Nephron progenitor cell (in vitro differentiated cells): ENCODE measurements at places on chromosomes 2 and 18.

DNA sequence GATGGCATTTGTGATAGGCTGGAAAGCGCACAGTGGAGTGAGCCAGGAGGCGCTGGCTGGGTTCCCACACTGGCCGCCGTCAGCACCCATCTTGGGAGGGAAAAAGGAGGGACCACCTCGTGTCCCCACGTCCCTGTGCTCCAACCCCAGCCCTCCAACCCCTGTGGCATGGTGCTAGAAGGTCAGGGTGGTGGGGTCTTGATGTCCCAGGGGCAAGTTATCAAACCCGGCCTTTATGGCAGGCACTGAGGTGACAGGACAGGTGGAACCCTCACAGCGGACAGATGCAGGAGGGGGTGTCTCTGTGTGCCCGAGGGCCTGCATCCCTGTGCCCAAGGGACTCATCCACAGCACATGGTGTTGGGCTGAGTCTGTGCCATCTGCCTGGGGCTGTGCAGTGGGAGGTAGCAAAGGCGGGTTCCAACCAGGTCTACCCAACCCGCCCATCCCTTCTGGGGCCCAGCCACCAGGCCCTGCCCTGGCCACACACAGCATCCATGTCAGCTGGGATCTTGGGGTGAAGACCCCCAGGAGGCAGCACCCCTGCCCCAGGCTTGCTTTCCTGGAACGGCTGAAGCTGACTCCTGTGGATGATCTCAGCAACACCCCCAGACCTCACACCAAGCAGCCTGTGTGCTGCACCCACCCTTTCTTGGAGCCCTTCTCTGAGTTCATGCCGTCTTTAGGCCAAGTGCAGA, 246.1 kb downstream of the NDUFA10 start:
- DNase-seq, result no peak

DNA sequence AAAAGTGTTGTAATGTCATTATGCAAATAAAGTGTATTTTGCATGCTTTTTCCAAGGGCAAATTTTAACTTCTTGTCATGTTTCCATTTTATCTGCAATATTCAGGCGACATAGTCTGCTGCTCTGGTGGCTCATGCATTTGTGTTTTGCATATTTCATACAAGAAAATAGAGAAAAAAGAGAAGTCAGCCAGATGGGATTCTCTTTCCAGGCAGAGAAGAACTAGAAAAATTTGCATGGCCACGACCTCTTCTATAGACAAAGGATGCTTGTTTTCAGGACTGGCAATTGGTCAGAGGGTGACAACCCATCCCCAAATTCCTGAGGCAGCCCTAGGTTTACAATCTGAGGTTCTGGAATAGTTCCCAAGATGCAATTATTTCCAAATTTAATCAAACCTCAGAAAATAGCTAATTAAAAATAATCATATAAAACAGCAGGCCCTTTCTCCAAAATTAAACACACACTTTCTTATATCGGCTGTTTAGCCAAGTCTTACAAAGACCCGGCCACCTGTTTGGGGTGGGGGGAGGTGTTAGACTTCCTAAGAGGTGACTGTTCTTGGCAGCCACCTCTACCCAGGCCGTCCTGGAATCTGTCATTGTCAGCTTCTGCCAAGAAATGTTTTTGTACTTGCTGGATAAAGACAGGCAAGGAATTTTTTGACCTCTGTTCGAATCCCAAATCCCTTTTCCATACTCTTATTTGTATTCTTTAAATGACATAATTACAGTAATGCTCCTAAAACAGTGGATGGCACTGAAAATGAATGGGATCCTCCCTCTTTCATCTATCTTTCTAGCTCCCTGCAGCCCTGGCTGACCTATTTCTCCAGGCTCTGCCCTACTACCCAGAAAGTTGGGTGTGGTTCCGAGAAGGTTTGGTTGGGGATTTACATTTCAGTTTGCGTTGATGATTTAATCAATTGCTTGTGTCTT, 20.8 kb upstream of the SOS1 start:
- no peak for DNase-seq

DNA sequence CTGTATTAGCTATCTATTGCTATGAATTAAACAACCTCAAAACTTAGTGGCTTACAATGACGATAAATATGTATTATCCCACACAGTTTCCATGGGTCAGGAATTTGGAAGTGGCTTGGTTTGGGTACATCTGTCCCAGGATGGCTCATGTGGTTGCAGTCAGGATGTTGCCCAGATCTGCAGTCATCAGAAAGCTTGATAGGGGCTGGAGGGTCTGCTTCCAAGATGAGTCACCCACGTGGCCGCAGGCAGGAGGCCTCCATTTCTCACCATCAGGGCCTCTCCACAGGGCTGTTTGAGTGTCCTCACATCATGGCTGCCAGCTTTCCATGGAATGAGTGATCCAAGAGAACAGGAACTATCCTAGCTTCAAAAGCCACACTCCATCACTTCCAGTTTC, 46.4 kb downstream of the CHRNA1 start:
- no peak for DNase-seq

DNA sequence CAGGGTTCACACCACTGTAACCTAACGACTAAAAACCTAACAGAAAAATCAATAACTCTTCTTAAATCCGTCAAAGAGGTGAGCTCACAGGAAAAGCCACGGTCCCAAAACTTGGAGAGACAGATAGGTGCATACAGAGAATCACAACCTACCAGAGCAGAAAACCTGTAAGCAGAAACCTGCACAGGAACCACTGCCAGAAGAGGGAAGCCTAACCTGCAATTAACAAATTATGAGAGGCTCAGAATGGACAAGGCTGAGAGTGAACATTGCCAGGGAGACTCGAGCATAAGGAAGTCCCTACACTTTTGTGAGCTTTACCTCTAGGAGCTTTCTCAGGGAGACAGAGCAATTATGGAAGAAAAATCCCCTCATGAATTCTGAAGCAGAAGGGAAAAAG, 156.2 kb upstream of the NETO1 start:
- no peak for DNase-seq

- DNase-seq, result peak; percentile 35
Measured at GRCh38 chr2:101205521-101206479, 46.9 kb upstream of the CNOT11 start.

DNA sequence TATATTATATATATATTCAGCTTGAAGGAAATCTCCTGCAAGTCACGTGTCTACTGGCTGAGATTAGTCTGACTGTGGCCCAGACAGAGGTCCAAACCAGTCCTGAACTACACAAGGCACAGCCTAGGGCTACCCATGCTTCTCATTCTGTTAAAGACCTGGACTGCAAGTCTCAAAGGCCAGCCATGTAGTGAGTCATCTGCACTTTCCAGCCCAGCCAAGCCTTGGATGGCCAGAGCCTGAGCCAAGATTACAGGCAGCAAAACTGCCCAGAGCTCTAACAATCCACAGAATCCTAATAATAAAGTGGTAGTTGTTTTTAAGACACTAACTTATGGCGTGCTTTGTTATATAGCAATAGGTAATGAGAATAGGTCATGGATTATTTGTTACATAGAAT, 259.6 kb downstream of the SS18 start:
- no peak for DNase-seq

- DNase-seq, result no peak
Measured at GRCh38 chr2:71992036-71992435, 155.6 kb downstream of the CYP26B1 start.

DNA sequence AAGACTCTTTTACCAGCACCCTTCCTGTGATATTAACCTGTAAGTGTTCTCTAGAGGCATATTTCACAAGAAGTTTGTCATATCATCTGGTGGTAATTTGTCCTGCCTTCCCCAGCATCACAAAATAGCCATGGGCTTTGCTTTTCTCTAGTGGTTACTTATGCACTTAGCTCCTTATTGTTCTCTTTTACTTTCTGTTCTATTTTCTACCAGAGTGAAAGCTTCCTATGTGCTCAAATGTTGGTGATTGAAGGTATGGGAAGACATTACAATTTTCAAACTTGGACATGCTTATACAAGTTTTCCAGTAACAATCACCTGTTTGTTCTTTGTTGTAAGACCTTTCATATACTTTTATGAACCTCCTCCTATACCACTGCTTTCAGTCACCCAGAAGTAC, 87.0 kb upstream of the KCNH7 start:
- DNase-seq, result no peak

DNA sequence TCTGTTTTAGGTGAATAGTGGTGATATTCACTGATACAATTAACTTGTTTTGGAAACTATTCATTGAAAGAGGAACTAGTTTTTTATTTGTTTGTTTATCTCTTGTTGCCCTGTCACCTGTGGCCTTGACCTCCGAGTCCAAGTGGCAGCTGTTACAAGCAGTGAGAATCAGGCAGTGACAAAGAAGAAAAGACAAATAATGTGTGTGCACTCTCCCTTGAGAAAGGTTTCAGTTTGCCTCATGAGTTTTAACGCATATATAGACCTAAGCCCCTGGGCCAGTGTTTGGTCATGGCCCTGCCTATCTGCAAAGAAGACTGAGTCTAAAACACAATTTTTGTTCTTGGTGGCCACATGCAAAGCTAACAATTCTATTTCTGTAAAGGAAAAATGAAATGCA, 15.3 kb downstream of the KYNU start:
- no peak for DNase-seq

DNA sequence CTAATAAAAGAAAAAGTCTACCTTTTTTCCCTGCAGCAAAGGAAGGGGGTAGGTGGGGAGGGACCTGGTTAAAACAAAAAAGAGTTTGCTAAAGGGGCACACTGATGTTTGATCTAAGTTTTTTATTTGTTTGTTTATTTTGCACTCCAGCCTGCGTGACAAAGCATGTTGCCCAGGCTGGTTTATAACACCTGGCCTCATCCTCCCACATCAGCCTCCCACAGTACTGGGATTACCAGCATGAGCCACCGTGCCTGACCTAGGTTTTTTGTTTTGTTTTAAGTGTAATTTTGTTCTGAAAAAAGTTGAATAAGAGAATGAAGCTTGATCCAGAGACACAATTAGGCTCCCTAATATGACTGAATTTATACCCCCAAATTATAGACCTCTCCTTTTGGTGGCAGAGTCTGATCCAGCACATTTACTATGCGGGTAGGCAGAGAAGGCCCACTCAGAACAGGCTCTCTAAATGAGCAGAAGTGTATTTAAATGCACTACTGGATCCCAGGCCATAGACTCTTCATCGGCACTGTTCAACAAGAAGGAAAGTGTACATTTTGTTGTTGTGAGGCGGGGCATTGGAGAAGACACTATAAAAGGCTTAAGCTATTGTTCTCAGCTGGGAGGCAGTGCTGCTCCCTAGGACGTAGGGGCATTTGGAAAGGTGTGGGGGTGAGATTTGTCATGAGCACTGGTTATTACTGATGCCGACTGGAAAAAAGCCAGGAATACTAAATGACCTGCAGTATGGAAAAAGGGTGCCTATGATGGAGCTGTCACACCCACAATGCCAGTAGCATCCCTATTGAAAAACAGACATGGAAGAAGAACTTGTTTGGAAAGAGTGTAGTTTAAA, 32.4 kb downstream of the MRPS9 start:
- no peak for DNase-seq

DNA sequence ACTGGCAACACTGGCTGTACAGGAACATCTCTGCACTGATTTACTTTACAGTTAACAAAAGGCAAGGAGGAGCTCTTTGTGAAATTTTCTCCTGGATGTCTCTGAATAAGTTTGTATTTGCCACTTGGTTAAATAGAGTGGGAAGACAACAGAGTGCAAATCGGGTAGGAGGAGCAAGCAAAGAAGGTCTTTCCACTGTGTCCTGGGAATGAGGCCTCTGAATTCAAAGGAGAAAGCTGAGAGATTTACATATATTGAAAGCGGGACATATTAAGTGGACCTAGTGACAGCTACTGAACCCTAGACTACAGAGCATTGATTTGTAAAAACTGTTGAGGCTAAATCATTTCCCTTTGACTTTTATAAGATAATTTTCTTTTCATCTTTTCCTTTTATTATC, 117.4 kb upstream of the CHRNA1 start:
- DNase-seq, result no peak

GRCh38 chr2:51290725-51291124, 258.8 kb upstream of the NRXN1 start:
- no peak for DNase-seq

DNA sequence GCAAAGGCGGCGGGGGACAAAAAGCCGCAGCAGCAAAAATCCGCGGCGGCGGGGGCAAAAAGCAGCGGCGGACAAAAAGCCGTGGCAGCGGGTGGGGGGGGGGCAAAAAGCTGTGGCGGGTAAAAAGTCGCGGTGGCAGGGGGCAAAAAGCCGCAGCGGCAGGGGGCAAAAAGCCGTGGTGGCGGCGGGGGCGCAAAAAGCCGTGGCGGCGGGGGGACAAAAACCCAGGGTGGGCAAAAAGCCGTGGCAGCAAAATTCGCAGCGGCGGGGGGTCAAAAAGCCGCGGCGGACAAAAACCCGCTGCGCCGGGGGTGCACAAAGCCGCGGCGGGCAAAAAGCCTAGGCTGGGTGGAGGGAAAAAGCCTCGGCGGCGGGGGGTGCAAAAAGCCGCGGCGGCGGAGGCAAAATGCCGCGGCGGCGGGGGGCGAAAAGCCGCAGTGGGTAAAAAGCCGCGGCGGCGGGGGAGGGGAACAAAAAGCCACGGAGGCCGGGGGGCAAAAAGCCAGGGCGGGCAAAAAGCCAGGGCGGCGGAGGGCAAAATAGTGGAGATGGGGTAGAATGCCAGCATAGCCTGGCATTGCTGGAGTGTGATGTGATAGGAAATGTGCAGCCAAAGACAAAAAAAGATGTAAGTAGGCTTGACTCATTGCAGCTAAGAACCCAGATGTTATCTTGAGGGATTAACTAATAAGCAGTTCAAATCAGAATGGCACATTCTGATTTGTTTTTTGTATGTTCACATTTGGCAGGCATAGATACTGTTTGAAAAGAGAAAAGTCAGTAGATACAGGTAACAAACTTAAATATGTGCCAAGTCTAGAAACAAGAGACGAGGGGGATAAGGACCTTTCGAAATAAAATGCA, 1076.3 kb downstream of the RPIA start:
- no peak for DNase-seq

- DNase-seq, result no peak
Measured at GRCh38 chr18:77071711-77072292, 60.8 kb downstream of the MBP start.

DNA sequence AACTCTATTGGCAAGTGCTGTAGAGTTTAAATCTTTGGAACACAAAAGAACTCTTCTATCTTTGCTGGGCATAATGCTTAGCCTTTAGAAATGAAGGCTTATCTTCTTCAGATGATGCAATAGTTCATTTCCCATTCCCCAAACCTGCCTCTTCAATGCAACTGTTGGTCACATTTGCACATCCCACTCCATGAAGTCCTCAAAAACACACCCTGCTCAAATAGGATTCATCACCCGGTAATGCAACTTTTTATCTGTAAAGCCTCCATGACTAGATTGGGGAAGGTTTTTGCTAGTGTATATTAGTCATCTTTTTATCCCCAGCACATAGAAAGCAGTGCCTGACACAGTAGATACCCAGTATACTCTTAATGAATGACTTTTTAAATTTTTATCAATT, 376.4 kb downstream of the RBM43 start:
- DNase-seq, result no peak

GRCh38 chr18:26745288-26746181, 120.0 kb downstream of the AQP4 start:
- DNase-seq, result no peak

DNA sequence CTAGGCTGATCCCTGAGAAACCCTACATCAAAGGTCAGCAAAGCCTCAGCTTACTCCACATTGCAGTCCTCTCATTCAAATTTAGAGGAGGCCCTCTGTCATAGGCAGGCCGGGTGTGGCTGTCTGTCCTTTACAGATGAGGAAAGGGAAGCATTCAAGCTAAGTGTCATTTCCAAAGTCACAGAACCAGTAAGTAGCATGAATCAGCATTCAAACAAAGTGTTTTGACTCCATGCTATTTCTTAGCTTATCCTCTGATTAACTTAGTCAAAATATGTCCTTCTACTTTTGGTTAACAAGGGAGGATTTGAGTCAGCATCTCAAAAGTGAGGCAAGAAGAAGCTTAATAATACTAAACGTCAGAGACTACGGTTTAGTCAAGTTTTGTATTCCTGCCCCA, 409.0 kb upstream of the POU3F3 start:
- no peak for DNase-seq
